ENCODE measurements at places on chromosomes 2 and 18.

DNA sequence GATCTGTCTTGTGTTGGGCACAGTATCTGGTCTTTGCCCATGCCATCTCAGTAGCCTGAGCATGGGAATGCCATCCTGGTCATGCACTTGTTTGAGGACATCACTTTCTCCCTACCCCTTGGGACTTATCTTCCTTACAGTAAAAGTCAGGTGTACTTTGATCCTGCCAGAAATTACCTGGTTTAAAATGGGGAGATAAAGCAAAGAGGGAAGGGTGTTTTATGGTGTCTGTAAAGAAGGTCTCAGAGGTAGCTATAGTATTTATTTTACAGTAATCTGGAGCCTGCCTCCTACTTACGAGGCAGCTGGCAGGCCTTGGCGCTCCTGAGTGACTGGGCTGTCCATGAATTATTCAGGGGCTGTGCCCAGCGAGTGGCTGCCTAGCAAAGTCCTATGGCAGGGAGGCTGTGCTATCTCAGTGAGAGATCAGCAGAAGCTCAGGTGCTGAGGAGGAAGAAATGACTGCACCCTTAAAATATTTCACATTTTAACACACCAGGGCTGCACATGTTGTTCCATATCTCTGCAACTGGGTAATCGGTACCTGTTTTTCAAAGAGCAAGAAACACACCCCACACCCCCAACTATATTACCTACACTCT lies 93.9 kb downstream of the SPTBN1 start:
- DNase-seq = no peak

DNA sequence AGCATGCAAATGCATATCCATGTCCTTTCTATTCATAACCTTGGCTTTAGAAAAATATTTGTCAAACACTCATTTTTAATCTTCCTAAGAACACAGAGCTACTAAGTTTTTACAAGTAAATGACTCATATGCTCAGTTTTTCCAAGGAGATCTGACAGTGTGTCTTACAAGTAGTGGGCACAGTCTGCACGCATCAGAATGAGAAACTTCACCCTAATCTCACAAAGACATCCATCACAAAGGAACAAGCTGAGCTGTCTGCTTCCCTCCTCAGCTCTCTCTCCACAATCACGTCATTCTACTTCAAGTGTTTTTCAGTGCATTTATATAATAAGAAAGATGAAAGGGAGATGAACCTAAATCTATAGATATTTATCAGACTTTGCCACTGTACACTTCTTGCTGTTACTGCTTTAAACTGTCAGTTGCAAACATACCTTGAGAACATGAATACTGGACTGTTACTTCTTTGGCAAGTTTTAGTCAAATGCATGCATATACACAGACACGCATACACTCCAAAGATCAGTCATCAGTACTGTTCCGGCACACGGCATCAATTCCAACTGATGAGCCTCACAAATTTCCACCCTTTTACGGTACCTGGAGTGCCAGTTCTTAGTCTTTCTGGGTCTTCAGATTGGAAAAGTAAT lies 75.7 kb downstream of the RBMS1 start:
- no peak for DNase-seq

DNA sequence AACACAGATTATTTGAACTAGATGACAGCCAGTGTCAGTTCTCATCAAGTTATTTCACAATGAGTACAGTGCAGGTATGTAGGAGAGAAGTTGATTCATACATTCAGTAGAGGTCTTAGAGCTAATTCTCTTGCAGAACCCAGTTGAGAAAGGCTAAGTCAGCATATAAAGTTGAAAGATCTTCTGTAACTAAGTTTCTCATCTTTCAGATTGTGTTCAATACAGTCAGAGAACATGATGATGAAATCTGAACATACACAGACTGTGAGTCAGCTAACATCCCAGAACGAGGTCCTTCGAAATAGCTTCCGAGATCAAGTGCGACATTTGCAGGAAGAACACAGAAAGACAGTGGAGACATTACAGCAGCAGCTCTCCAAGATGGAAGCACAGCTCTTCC lies 41.9 kb upstream of the LIMS1 start:
- no peak for DNase-seq

GRCh38 chr18:70961939-70962338 lies 673.1 kb downstream of the SOCS6 start:
- no peak for DNase-seq

DNA sequence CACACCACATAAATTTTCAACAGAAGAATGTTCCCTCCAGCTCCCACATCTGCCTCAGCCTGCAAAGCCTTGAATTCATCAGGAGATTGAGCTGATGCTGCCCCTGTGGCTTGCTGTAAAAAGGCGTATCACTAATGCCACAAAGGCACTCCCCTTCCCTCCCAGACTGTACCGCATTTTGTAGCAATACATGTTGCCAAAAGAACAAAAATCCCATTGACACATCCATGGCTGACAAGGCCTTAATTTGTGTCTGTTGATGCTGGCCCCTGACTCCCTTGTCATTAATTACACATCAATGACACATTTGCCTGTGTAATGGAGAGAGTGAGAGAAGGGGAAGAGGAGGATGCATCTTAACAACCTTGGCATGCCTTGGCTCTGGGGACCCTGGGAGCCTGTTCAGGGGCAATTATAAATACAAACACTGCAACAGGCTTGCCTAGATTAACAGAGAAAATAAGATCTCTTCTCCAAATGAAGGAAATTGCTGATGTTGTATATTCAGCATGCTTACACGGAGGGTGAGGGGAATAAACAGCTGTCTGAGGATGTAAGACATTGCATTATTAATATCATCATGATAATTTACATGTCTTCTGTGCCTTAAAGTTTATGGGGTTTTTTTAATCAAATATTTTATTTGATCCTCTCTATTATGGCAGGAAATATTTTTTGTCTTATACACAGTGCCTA lies 264.0 kb downstream of the SUCLG1 start:
- no peak for DNase-seq

DNA sequence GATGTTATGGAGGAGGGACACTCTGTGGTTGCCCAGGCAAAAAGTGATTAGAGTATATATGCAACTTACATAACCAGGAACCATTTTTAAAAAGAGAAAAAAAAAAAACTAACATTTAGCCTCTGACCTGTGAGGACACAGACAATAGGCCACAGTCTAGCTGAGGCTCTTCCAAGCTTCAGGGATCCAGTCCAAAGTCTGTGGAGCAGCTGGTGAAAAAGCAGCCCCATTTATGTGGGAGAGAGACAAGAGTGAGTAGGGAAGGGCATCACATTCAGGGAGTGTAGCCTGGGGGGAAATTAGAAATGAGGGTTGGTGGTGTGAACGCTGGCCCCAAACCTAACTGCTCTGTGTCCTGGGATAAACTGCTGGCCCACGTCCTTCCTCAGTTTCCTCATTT lies 122.8 kb downstream of the MYO5B start:
- DNase-seq = no peak

DNA sequence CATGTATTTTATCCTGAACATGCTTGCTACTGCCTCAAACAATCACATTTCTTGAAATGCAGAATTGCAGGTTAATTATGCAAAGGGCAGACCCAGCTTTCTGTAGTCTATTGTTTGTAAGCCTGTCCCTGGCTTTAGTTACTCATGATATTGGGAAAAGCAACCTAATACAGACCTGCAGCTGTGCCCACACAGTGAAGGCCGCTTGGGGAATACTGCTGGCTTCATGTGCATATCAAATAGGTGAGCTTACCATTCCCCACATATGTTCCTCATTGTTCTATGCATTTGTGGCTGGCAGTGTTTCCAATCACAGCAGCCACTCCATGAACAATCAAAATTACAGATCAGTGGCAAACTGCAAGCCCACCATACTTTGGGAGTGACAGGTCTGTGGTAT lies 186.3 kb downstream of the TMEM163 start:
- DNase-seq = no peak

GRCh38 chr2:96882906-96883305 lies 13.0 kb upstream of the SEMA4C start:
- no peak for DNase-seq

DNA sequence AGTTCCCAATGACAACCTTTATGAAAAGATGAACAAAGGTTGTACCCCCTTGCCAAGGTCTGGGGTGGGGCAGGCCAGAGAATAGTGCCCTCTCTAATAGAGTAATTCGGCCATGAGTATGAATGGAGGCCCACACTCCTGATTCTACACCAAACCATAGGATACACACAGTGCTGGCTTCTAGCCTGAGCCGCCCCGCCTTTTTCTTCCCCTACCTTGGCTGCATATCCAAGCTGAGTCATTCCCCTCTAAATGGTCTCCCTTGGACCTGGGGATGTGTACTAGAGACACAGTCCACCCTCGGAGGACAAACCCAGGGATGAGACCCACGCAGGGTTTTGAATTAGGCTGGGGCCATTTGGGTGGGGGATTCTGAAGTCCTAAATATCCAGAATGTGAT lies 107.2 kb upstream of the CAPN13 start:
- no peak for DNase-seq

- no peak for DNase-seq
Measured at GRCh38 chr2:31429759-31430438, 15.4 kb upstream of the XDH start.

GRCh38 chr2:223797037-223797436 lies 40.3 kb downstream of the AP1S3 start:
- DNase-seq = no peak

- no peak for DNase-seq
Measured at GRCh38 chr2:78202366-78202765, 680.2 kb upstream of the LRRTM4 start.

DNA sequence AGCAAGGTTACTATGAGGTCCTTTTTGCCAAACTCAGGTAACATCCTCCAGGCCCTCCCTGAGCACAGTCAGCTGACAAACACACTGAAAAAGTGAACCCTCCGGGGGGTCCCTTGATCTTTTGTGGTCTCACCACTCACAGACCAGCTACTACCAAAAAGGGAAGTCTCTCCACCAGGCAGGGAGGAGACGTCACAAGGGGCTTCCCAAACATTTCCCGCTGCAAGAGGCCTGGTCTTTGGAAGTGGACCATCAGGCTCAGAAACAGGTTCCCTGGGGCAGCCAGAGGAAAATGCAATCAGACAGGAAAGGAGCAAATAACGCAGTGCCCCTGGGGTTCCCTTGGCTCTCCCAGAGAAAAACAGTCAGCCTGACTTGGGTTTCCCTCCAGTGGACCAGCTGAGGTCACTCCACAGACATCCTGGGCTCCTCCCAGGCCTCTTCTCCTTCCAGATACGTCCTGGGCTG lies 38.7 kb upstream of the POMC start:
- no peak for DNase-seq

DNA sequence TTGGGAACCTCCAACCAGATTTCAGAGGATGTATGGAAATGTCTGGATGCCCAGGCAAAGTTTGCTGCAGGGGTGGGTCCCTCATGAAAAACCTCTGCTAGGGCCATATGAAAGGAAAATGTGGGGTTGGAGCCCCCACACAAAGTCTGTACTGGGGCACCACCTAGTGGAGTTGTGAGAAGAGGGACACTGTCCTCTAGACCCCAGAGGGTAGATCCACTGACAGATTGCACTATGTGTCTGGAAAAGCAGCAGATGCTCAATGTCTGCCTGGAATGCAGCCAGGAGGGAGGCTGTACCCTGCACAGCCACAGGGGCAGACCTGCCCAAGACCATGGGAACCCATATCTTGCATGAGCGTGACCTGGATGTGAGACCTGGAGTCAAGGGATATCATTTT lies 573.7 kb upstream of the NXPH2 start:
- DNase-seq = no peak

DNA sequence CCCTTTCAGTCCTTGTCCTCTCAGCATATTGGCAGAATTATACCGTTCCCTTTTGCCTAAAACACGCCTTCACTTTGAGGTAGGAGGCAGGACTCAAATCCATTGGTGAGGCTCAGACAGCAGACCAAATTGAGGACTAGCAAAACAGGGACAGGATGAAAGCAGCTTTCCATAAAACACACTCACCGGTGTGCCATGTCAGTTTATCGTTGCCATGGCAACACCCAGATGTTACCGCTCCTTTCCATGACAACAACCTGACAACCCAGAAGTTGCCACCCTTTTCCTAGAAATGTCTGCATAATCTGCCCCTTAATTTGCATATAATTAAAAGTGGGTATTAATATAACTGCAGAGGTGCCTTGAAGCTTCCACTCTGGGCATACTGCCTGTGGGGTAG lies 730.4 kb downstream of the METTL4 start:
- no peak for DNase-seq

DNA sequence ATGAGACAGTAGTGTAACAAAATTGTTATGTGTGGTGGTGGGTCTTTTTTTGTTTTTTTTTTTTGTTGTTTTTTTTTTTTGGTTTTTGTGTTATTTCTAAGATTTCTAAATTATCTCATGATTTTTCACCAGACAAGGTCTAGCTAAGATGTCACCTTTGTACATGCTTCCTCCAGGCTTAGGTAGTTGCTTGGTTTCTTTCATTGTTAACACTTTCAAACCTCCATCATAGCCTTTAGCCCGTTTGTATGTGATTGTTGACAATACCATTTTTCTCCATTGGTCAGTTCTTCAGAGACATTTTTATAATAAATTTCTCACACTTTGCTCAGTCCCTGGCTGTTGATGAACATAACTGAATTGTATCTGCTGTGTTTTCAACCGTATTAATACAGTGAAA lies 2.2 kb downstream of the RELCH start:
- no peak for DNase-seq

GRCh38 chr2:54013996-54014395 lies 43.2 kb upstream of the PSME4 start:
- DNase-seq = no peak

DNA sequence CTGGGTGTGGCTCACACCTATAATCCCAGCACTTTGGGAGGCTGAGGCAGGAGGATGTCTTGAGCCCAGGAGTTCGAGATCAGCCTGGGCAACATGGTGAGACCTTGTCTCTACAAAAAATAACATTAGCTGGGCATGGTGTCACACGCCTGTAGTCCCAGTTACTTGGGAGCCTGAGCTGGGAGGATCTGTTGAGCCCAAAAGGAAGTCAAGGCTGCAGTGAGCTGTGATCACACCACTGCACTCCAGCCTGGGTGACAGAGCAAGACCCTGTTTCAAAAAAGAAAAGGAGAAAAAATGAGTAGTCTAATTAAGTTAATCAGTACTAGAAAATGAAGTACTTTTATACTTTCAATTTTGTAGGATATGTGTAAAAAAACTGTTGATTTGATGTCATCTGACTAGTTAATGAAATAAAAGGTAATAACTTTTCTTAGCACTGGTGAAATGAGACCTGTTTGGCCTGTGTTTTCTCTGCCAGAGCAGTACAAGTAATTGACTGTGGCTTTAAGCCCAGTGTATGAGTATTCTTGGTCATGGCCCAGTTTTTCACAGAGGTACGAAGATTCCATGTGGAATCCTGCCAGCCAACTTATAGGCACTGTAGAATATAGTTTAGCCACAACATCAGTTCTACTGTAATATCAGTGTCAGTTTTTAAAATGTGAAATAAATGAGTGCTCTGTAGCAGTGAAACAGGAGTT lies 35.8 kb downstream of the MFSD6 start:
- no peak for DNase-seq

GRCh38 chr2:168320267-168320666 lies 72.9 kb upstream of the STK39 start:
- no peak for DNase-seq
